ENCODE measurements at places on chromosomes 6 and 20. TPM values are rescaled to one million over a fixed set of nuclear protein-coding genes. Genes with fewer than 3 reads are reported as not detected.

Gene POLR1H
- total RNA-seq = 81.9 TPM

Gene PRPH2
- 0.14 TPM for total RNA-seq

Gene LHFPL5
- not detected for total RNA-seq

Gene C2
- 3.4 TPM for total RNA-seq

DNA sequence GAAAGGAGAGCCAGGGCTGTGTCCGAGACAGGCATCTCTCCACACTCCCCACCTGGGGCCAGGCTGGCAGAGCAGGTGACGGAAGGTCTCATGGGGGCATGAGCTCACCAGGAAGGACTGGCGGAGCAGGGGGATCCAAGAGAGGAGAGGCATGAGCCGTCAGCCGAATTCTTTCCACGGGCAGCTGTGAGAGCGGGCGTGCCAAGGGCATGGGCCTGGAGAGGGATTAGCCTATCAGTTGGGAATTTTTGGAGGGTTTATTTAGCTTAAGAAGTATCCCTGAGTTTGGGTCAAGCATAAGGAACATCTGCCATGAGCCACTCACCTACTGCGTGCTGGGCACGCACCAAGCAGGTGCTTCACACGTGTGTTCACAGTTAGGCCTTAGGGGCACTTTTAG lies 60.2 kb upstream of the ZNFX1 start:
- peaks cover 12% of the 10 kb centered on the region for H3K27me3 ChIP-seq
- H3K36me3 ChIP-seq = no peaks in the 10 kb centered on the region
- DNase-seq = no peak
- no peak overlapping the region for H3K27ac ChIP-seq
- no peak overlapping the region for H3K4me3 ChIP-seq

GRCh38 chr6:104884867-104885517 lies 25.3 kb upstream of the HACE1 start:
- no peak overlapping the region for H3K4me3 ChIP-seq
- H3K36me3 ChIP-seq = peaks cover 7% of the 10 kb centered on the region
- no peak overlapping the region for H3K27ac ChIP-seq
- no peak for DNase-seq
- H3K4me1 ChIP-seq = peaks cover 6% of the 10 kb centered on the region

Gene TMEM200A
- total RNA-seq = 0.67 TPM

Gene RAB44
- total RNA-seq = 0.09 TPM

Gene PCK1
- not detected for total RNA-seq

- no peaks in the 10 kb centered on the region for H3K27me3 ChIP-seq
These were observed 74.6 kb downstream of the OR2B2 start for GRCh38 chr6:27837625-27838057.

Gene RRAGD
- total RNA-seq = 12.2 TPM

DNA sequence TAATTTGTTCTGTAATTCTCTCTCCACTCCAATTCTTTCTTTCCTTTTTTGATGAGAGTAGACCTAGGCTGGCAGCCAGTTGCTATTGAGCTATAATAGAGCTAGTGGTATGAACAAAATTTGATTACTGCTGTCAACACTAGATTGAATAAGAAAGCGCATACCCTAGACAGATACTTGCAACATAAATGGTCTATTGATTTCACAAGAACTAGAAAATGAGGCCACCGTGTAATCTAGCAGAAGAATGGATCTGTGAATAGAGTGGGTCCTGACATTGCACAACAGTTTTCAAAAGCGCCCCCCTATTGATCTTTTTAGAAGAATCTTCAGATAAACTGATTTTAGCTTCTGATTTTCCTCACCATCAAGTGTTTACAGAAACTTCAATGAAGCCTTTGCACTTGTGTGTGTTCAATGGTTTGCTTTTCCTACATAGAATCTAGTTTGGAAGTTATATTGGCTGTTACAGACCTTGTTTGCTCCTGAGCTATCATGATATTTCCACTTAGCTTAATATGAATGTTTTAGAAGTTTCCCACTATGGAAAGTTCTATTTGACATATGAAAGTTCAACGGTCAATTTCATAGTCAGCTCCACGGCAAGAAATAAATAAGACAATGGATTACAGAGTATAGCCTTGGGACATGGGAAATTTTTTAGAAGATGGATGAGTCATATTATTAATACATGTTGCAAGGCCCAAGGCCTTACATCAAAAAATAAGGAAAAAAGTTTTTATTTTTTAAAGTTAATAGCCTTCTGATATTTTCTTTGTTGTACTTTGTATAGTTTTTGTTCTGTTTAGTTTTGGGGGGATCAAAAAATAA lies 55.6 kb downstream of the UTRN start:
- DNase-seq = no peak
- no peaks in the 10 kb centered on the region for H3K36me3 ChIP-seq
- H3K4me1 ChIP-seq = peaks cover 78% of the 10 kb centered on the region
- H3K27ac ChIP-seq = peak overlapping the region; percentile 84
- no peak overlapping the region for H3K4me3 ChIP-seq

GRCh38 chr20:49326026-49326425 lies 48.2 kb upstream of the ZNFX1 start:
- no peak for DNase-seq
- peaks cover 25% of the 10 kb centered on the region for H3K4me1 ChIP-seq
- H3K4me3 ChIP-seq = no peak overlapping the region
- no peak overlapping the region for H3K27ac ChIP-seq
- H3K36me3 ChIP-seq = no peaks in the 10 kb centered on the region

GRCh38 chr6:41428996-41429421 lies 93.6 kb downstream of the NCR2 start:
- H3K36me3 ChIP-seq = no peaks in the 10 kb centered on the region
- no peak overlapping the region for H3K27ac ChIP-seq
- H3K4me3 ChIP-seq = peak overlapping the region; percentile 78
- peak; percentile 64 for DNase-seq
- H3K4me1 ChIP-seq = peaks cover 18% of the 10 kb centered on the region
- peaks cover 29% of the 10 kb centered on the region for H3K27me3 ChIP-seq

DNA sequence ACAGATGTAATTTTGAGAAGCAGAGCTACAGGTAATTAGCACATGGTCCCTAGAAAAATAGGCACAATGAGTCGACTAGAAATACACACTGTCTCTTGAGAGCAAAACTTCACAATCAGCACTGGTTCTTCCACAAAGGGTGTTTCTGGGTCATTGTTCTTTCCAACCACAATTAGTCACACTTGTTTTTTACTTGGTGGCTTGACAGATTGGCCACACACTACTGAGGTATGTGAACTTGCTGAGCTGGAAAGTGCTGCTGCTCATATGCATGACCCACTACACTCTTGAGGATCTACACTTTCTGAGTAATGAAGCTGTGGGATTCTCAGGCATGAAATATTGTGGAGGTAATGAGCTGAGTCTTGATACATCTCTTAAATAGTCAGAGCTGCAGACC lies 347.7 kb downstream of the BCKDHB start:
- peak; percentile 22 for DNase-seq
- H3K36me3 ChIP-seq = no peaks in the 10 kb centered on the region
- H3K4me1 ChIP-seq = peaks cover 17% of the 10 kb centered on the region
- no peaks in the 10 kb centered on the region for H3K27me3 ChIP-seq
- H3K27ac ChIP-seq = no peak overlapping the region

DNA sequence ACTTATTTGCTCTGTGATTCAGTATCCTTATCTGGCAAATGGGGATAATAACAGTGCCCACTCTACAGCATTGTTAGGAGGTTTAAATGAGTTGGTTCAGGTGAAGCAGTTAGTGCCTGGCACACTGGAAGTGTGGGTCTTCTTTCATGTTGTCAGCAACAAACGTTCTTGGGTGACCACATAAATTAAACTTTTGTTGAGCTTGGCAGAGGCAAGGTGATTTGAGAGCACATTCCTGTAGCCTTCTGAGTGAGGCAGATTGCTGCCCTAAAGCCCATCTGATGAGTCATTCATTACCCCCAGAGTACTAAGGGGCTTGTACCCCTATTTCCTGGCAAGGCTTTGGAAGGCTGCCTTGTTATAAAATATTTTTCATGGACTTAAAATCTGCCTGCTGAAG lies 25.8 kb downstream of the SEC23B start:
- H3K36me3 ChIP-seq = peaks cover 36% of the 10 kb centered on the region
- H3K27me3 ChIP-seq = no peaks in the 10 kb centered on the region
- no peak overlapping the region for H3K4me3 ChIP-seq
- no peak for DNase-seq

DNA sequence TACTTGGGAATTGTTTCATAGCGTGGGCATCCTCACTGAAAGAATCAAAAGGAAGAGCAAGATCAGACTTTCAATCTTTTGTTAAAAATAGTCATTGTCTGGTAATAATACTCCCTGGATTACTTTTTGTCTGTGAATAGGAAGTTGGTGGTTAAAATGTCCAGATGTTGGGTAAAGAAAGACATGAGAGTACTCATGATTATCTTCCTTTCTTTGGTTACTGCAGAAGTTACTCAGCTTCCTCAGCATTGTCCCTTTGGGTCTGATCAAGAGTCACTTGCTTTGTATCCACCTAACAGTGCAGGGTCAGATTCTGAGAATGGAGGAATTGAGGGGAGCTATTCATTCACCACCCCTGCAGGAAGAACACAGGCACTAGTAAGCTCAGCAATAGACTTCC lies 54.6 kb downstream of the RIN2 start:
- no peak overlapping the region for H3K27ac ChIP-seq
- H3K36me3 ChIP-seq = no peaks in the 10 kb centered on the region
- peaks cover 6% of the 10 kb centered on the region for H3K4me1 ChIP-seq
- DNase-seq = no peak

- no peaks in the 10 kb centered on the region for H3K36me3 ChIP-seq
- no peak for DNase-seq
- peaks cover 9% of the 10 kb centered on the region for H3K4me1 ChIP-seq
- H3K4me3 ChIP-seq = no peak overlapping the region
These were observed 87.7 kb downstream of the SGK1 start for GRCh38 chr6:134230087-134230700.

GRCh38 chr6:36378936-36379335 lies 8.5 kb downstream of the ETV7 start:
- peaks cover 5% of the 10 kb centered on the region for H3K4me1 ChIP-seq
- no peaks in the 10 kb centered on the region for H3K27me3 ChIP-seq
- H3K36me3 ChIP-seq = no peaks in the 10 kb centered on the region
- H3K27ac ChIP-seq = no peak overlapping the region
- no peak overlapping the region for H3K4me3 ChIP-seq

- peaks cover 7% of the 10 kb centered on the region for H3K4me1 ChIP-seq
- H3K27me3 ChIP-seq = peaks cover 52% of the 10 kb centered on the region
- H3K4me3 ChIP-seq = peak within 1 kb of the TSS; percentile 52
- H3K27ac ChIP-seq = no peak within 1 kb of the TSS
- peak; percentile 48 for DNase-seq
These were observed at the start of gene CDH22 for GRCh38 chr20:46308258-46309157. Gene CDH22, minus strand, starts transcription at chr20:46308498. Its CDS starts 57,204 bp downstream, at chr20:46251294.

DNA sequence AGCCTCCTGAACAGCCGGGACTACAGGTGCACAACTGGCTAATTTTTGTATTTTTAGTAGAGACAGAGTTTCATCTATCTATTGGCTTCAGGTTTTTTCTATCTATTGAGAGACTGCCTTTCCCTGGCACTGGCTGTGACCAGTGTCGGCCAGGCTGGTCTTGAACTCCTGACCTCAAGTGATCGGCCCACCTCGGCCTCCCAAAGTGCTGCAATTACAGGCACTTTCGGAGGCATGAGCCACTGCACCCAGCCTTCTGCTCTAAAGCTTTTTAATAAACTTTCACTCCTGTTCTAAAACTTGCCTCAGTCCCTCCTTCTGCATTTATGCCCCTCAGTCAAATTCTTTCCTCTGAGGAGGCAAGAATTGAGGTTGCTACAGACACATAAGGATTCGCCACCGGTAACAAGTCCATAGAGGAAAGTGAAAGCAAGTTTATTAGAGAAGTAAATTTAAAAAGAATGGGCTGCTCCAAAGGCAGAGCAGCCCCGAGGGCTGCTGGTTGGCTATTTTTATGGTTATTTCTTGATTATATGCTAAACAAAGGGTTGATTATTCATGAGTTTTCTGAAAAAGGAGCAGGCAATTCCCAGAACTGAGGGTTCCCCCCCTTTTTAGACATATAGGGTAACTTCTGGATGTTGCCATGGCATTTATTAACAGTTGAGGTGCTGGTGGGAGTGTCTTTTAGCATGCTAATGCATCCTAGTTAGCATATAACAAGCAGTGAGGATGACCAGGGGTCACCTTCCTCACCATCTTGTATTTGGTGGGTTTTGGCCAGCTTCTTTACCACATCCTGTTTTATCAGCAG lies 44.8 kb upstream of the RNGTT start:
- no peaks in the 10 kb centered on the region for H3K36me3 ChIP-seq
- no peak overlapping the region for H3K4me3 ChIP-seq
- H3K27me3 ChIP-seq = no peaks in the 10 kb centered on the region
- DNase-seq = no peak

Gene BPIFA1
- not detected for total RNA-seq

- H3K27ac ChIP-seq = peak overlapping the region; percentile 95
- peak overlapping the region; percentile 95 for H3K4me3 ChIP-seq
- DNase-seq = no peak
- no peaks in the 10 kb centered on the region for H3K36me3 ChIP-seq
These were observed 506 bp downstream of the ARFGAP1 start for GRCh38 chr20:63273059-63273579.

Gene NINL
- total RNA-seq = 5.2 TPM

GRCh38 chr6:38638941-38639497 lies 710 bp downstream of the BTBD9 start:
- DNase-seq = peak; percentile 74
- H3K27me3 ChIP-seq = no peaks in the 10 kb centered on the region
- peaks cover 64% of the 10 kb centered on the region for H3K4me1 ChIP-seq
- H3K36me3 ChIP-seq = no peaks in the 10 kb centered on the region
- H3K4me3 ChIP-seq = peak overlapping the region; percentile 87

Gene MAS1
- not detected for total RNA-seq

- peaks cover 15% of the 10 kb centered on the region for H3K36me3 ChIP-seq
- peak overlapping the region; percentile 74 for H3K4me3 ChIP-seq
- peak; percentile 79 for DNase-seq
- no peaks in the 10 kb centered on the region for H3K27me3 ChIP-seq
- peaks cover 72% of the 10 kb centered on the region for H3K4me1 ChIP-seq
These were observed 121.5 kb upstream of the NEDD9 start for GRCh38 chr6:11353921-11354389.

DNA sequence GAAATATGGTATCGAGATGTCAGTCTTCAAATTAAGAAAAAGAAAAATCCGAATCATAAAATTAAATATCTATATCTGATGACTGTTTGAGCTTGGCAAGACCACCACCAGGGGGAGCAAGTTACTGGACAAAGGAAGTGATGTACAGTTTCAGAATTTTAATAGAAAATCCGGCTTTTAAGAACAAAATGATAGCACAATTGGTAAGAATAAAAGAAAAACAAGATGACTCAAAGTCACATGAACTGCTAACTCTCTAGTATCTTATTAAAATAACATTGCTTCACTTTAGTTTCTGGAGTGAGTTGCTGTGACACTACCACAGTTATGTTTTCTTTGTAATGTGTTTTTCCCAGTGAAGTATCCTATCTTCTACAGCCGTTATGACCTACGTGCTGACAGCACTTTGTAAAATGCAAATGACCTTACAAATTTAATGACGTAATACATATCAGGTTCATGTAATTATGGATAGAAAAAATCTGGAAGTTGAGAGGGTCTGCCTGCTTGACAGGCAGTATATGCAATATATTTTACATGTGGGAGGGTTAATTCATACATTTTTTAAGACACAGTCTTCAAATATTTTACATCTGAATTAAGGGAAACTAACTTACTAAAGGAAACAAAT lies 405.3 kb upstream of the HS3ST5 start:
- H3K27ac ChIP-seq = no peak overlapping the region
- DNase-seq = peak; percentile 41
- H3K36me3 ChIP-seq = no peaks in the 10 kb centered on the region

Gene ALDH8A1
- total RNA-seq = 5.6 TPM

Gene PNPLA1
- not detected for total RNA-seq
